ENCODE measurements at places on chromosomes 3 and 15.

GRCh38 chr3:113086560-113087461 lies 96.0 kb downstream of the GTPBP8 start:
- no peak for DNase-seq

- DNase-seq = no peak
Measured at GRCh38 chr3:118912188-118912587, 122.5 kb downstream of the IGSF11 start.

- DNase-seq = no peak
Measured at GRCh38 chr3:114642951-114643741, 349.3 kb downstream of the TIGIT start.

DNA sequence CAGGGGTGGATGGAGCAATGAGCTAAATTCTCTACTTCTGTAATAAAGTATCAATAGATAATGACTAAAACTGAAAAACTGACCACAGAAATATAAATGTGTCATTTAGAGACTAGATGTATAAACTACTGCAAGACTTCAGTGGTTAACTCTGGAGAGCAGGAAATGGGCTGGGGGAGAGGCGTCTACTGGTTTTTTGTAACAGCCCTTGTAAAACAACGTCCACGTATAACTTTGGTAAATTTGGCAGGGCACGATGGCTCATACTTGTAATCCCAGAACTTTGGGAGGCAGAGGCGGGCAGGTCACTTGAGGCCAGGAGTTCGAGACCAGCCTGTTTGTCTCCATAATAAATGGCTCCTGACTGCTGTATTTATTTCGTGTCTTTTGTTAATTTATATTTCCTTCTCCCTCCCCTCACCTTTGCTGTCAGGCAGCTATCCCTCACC lies 12.5 kb downstream of the RAB27A start:
- no peak for DNase-seq

DNA sequence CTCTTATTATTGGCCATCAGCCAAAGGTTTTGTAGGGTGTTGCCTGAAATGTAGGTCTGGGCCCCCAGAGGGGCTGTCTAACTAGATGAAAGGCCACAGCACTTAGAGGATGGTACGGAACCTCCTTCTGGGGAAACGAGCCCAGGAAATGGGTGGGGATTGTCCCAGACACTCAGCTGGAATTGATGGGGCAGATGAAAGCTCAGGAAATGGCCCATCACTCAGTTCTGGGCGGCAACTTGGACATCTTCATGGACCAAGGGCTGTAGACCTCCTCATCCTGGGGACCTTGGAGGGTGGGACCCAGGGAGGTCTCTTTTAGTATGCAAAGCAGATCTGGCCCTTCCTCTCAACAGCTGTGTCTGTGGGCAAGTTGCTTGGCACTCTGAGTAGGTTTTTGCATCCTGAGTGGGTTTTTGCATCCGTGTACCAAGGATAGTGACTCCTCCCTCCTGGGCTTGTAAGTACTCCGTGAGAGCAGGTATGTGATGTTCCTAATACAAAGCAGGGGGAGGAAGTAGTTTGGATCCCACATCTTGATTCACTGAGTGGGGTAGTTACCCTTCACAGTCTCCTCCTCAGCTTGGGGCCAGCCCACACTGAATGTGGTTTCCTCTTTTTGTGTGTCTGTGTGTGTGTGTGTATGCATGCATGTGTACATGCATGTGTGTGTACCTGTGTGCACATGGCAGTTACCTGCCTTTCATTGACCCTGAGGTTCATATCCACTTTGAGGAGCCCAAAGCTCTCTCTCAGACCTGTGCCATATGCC lies 292.0 kb downstream of the RPLP1 start:
- DNase-seq = no peak

DNA sequence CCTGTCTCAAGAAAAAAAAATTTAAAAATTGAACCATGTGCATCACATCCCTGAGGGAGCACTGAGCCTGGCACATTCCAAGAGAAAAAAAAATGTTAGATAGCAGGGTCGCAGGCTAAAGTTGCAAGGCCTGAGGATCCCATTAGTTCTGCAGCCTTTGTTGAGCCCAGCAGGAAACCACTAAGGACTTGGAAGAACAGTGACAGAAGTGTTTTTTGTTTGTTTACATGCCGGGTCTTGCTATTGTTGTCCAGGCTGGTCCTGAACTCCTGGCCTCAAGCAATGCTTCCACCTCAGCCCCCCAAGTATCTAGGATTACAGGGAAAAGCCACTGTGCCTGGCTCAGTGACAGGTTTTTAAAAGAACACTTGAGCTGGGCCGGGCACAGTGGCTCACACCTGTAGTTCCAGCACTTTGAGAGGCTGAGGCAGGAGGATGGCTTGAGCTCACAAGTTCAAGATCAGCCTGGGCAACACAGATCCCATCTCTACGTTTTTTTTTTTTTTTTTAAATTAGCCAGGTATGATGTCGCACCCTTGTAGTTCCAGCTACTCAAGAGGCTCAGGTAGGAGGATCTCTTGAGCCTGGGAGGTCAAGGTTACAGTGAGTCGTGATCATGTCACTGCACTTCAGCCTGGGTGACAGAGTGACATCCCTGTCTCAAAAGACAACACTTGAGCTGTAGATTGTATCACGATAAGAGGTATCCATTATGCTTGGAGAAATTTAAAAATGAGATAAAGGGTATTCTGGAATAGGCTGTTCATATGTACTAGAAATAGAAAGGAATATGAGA lies 15.2 kb downstream of the CHAC1 start:
- no peak for DNase-seq

- no peak for DNase-seq
Measured at GRCh38 chr3:101497803-101498202, 15.2 kb downstream of the SENP7 start.

DNA sequence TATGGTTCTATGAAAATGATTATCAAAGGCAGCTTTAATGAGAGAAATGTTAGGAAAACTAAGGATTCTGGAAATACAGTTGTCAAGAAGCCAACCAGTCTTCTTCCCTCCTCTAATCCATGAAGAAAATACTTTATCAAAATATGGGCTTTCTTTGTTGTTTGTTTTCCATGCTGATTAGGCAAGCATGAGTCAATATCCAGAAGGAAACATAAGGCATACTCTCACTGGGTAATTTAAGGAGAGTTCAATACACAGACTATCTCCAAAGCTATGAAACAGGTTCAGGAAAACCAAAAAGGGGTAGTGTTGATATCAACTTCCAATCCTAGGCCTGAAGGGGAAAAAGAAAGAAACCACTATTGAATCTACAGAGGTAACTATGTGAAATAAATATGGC lies 68.7 kb upstream of the CMC1 start:
- DNase-seq = no peak

DNA sequence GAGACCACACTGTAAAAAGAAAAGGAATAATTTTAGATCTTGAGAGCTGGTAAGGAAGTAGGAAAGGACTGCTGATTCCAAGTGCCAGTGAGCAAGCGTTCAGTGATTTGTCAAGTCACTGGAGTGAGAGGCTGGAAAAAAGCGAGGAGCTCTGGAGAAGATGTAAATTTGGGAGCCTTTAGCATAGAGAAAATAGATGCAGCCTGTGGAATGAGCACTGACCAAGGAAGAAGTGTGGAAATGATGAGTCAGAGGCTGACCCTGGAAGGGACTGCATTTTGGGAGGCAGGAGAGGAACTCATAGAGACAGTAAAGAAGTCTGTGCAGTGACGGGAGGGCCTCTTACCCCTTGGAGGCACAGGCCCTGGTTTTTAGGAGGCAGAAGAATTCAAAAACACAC lies 17.1 kb upstream of the ABTB1 start:
- no peak for DNase-seq

All from SW 1271 (cell line).